ENCODE measurements at places on chromosomes 4 and X.

DNA sequence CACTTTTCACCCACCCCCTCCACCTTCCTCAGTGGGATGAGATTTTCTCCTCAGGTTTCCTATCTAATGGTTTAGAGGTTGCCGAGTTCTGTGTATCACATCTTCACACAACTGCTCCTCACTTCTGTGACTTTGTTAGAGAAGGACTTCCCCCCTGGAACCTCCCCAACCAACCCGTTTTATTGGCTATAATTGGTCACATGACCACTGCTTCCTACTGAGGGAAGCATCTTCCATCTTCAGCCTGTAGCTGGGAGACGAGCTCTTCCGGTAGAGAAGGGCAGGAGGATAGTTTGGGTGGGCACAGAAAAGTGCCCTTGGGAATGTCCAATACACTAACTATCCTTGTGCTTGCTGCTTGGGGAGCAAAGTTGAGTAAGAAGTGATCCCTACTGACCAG lies 90.5 kb downstream of the STK32B start:
- no peak for DNase-seq

DNA sequence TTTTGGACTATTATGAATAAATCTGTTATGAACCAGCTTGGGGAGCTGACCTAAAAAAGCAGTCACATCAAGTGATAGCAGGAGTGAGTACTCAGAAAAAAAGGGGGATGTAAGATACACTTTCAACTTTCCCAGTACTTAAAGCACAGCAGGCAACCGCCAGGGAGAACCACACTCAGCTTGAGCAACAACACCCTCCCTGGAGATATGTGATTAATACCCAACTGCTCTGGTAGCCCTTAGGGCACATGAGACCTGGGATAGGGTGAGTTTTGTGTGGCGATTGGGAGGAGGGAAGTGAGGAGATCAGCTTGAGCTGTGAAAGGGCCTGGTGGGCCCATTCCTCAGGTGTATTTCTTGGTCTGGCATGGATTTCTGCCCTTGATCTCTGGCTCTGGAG lies 220.3 kb upstream of the SFRP2 start:
- no peak for DNase-seq

GRCh38 chrX:29466456-29466855 lies 748.9 kb upstream of the MAGEB2 start:
- no peak for DNase-seq

GRCh38 chr4:164357957-164358356 lies 396.0 kb upstream of the SMIM31 start:
- no peak for DNase-seq

- no peak for DNase-seq
These were observed 95.2 kb downstream of the DCLK2 start for GRCh38 chr4:150173432-150173861.

DNA sequence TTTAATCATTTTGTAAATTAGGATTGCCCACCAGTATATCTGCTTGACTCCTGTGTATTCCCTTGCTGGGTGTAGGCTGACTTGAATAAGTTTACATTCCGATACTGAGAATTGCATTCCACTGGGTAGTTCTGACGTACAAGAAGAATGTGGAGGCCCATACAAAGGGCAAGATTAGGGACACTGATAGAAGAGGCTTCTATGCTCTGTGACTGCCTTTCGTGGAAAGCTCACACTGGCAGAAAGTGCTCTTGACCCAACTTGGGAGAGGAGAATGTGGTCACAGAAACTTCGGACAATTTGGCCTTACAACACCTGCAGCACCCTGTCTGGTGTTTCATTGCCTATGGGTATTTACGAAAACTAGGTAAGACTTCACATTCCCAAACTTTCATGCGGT lies 126.3 kb downstream of the RAPGEF2 start:
- DNase-seq, result no peak

DNA sequence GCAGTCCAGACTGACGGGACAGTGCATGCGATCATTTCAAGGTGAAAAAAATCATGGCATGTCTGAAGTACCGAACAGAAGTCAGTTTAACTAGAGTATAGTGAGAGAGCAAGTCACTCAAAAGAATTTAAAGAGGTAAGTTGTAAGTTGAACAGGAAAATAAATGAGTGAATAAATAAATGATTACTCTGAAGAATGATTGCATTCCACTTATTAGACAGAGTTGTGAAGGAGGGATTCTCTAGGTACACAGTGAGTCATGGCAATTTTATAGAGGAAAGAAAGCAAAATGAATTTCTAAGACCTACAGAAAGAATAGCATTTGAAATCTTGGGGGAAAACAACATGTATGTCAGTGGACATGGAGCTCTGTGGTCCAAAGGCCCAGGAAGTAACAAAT lies 37.1 kb upstream of the SLC7A11 start:
- DNase-seq, result no peak

DNA sequence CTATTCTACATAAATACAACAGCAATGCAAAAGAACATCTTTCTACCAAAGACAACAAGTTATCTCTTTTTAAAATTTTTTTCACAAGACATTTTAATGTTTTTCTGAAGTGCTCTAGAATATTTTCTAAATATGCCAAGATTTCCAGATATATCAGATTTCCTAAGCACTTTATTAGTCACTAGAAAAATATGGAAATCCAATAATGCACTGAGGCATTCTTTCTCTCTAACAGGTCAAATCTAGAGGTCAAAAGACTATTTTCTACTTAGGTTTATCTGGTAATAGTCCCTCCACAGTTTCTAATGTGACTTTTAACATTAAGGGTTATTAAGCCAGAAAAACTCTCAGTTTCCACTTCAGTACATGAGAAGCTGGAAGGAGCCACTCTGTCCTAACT lies 1041.2 kb upstream of the INTU start:
- no peak for DNase-seq

GRCh38 chr4:160299608-160300007 lies 1196.7 kb downstream of the RAPGEF2 start:
- no peak for DNase-seq

DNA sequence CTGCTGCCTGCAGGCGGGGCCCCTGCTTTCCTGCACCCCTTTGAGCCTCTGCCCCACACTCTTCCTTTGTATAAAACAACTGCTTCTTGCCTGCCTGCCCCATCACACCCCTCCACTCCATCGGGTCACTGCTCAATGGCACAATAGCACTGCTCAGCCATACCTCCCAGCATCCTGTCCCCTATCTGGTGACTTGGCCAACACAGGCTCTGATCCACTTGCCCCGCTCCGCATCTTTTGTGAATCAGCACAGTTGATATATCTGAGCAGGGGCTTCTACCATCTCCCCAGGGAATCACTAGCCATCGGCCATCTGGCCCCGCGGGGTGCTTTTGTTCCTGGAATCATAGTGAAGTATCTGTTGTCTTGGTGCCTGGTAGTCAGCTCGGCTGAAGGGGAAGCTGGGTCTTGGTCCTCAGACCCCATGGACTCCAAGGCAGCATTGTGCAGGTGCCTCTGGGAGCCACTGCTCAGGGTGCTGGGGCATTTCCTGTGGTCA lies 45.3 kb downstream of the MAP7D3 start:
- no peak for DNase-seq

DNA sequence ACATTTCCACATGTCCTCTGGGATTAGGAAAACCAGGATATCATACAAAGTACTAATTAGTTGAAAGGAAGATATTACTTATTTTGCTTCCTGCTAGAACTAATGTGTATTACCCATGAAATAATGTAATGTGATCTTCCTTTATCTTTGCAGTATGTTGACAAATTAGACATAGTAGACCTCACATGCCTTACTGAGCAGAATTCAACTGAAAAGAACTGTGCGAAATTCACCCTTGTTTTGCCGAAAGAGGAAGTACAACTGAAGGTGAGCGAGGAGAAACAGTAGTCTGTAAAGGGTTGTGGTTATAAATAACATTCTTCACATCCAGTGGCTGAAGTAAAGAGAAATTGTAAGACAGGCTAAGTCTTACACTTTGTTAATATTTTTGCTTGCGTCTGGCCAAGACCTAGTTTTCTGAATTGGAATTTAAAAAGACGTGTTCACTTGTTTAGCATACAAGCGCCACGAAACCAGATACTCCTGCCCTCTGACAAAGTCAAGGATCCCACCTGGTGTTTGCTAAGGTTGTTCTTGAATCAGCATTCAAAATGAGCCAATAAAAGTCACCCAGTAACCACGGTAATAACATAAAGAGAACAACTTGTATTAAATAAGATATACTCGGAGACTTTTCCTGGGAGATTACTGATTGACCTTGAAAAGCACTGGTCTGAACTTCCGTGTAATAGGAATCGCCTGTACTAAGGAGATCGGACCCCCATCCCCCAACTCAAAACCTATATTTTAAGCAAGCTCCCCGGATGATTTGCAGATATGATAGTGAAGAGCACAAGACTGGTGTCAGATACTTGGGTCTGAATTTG lies 16.9 kb downstream of the STAP1 start:
- DNase-seq, result no peak

GRCh38 chrX:103275947-103276567 lies 493 bp downstream of the TCEAL5 start:
- no peak for DNase-seq

DNA sequence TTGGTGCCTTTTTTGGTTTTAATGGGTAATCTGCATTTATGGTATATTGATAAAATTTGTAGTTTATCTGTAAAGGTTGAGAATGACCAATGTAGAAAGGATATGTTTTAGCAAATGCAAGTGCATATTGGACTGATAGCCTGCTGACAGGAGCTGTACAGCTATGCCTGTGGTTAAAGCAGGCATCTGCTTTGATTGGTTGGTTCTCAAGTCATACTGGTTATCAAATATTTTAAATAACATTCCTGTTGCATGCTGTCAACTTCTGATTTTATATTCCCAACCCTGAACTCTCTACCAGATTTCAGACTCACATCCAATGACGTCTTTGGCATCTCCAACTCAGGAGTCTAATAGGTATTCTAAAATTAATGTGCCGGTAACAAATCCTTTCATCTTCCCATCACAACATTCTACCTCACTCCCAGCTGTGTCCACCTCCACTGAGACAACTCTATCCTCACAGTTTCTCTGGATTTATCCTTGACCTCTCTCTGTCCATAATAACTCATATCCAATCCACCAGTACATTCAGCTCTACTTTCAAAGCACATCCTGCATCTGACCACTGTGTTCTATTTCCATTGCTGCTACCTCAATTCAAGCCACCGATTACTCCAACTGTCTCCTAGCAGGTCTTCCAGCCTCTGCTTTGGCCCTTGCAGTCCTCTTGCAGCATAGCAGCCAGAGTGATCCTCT lies 125.7 kb downstream of the CAMK2D start:
- no peak for DNase-seq

GRCh38 chr4:189502841-189503435 lies 437.7 kb upstream of the FRG1 start:
- DNase-seq, result no peak

DNA sequence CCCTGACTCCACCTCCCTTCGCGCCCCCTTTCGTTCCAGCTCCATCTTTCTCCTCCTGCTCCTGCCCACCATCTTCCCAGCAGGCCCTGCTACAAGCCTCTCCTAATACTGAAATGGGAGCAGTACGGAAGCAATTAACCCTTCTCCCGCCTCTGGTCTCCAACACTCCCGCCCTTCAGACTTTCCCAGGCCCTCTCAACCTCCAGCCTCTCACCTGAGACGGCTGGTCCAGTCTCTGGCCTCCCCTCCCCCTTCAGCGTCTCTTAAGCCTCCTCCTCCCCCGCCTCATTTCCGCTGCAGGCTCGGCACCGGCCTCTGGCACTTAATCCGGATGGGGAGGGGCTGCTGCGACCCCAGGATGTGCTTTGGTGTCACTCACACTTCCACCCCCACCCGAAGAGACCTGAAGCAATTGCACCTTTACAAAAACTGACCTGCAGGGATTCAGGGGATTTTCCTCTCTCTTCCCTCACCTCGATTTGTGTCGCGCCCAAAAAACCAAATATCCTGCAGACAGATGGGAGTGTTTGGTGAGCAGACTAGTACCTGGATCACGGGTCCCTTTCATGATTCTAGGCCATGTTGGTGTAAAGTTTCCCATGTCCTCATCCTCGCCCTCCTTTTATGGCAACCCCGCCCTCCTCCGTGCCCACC lies 657 bp downstream of the TCEAL8 start:
- DNase-seq, result no peak

- DNase-seq, result no peak
These were observed 38.1 kb downstream of the LAMTOR3 start for GRCh38 chr4:99856166-99856565.

GRCh38 chr4:5821665-5822358 lies 71.1 kb downstream of the CRMP1 start:
- no peak for DNase-seq

DNA sequence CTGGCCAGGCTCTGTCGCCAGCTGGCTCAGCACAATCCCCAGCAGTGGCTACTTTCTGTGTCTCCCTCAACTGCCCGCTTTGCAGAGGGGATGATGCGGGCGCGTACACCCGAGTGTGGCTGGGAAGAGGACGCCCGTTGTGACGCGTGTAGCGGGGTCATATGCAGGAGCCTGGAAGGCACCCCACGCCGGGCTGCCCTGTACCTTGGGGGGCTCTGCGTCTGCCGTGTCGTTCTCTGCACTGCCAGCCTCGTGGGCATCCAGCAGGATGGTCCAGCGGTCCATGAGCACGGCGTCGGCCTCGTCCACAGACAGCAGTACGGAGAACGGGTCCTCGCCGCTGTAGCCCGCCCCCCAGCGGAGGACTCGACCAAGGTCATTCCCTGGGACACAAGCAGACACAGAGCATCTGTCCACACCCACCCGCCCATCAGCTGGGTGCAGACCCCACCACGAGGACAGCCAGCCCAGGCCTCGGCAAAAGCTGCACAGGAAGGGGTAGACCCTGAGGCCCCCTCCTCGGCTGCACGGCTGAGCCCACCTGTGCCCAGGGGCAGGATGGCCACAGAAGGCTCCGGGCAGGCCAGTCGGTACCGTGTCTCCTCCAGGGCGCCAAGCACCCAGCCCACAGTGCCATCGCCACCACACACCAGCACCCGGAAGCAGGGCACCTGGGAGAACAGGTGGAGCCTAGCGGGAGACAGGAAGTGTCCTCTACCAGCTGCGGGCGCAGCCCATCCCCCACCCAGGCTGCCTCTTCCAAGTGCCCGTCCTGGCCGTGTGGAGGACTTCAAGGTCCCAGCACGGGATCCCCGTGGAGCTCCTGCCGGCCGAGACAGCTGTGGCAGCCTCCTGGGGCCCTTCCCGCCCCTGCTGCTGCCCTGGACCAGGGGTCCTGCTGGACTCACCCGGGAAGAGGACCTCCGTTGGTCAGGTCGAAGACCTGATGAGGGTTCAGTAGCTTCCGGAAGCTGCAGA lies 10.8 kb downstream of the DGKQ start:
- DNase-seq, result no peak

- DNase-seq, result no peak
These were observed 73.4 kb downstream of the FRMPD3 start for GRCh38 chrX:107522901-107523300.

DNA sequence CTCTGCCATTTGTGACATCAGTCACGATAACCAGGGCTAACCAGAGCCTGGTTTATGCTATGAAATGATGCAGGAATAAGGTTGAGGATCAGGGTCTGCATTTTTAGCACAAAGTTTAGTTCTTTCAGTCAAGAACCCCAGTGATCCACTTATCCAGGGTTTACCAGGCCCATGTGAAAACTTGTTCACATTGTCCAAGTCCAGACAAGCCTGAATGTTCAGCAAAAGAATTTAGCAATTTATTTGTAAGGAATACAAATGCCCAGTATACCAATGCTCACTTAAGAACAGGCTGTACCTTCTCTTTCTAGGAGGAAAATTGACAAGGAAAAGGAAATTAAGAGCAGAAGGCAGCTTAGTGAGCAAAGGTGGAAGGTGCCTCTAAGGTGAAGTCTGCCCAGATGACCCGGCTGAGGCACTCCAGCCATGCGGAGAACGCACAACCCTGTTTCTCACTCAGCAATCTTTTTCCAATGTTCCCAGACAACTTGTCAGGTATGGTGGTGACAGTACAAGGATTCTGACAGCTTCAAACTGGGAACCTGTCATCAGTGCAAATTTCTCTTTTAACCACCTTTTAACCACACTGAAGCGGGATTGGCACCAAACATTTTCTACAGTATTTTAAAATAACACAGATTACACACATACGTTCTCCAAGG lies 54.0 kb downstream of the TBC1D9 start:
- no peak for DNase-seq
